ENCODE measurements at places on chromosomes 11 and 22.

- peak; percentile 80 for DNase-seq
Observed at GRCh38 chr11:59197991-59198390, 14.7 kb downstream of the MPEG1 start.

DNA sequence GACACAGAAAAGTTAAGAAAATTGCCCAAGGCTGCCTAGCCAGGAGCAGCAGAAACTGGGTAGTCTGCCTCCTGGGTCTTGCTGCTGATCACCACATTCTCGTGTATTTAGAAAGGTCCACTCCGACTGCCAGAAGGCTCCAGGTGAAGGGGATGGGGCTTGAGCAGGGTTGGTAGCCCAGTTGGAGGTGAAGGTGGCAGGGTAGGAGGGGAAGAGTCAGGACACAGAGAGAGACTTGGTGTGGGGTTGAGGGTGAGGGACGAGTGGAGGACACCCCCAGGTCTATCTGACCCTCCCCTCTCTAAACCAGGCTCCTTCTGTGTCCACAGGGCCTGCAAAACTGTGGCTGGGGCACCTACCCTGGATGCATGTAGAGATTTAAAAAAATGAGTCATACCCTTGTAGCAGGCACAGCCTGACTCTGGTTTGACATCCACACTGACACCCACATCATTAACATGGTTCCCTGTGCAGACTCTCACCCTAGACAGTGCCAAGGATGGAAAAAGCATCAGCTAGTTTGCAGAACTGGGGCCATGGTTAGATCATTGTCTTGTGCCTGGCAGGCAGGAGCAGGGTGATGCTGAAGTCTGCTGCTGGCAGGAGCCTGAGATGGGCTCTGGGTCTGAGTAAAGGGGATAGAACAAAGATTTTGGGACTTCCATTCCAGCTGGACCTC is 273.2 kb downstream of the TENM4 start:
- no peak for DNase-seq

DNA sequence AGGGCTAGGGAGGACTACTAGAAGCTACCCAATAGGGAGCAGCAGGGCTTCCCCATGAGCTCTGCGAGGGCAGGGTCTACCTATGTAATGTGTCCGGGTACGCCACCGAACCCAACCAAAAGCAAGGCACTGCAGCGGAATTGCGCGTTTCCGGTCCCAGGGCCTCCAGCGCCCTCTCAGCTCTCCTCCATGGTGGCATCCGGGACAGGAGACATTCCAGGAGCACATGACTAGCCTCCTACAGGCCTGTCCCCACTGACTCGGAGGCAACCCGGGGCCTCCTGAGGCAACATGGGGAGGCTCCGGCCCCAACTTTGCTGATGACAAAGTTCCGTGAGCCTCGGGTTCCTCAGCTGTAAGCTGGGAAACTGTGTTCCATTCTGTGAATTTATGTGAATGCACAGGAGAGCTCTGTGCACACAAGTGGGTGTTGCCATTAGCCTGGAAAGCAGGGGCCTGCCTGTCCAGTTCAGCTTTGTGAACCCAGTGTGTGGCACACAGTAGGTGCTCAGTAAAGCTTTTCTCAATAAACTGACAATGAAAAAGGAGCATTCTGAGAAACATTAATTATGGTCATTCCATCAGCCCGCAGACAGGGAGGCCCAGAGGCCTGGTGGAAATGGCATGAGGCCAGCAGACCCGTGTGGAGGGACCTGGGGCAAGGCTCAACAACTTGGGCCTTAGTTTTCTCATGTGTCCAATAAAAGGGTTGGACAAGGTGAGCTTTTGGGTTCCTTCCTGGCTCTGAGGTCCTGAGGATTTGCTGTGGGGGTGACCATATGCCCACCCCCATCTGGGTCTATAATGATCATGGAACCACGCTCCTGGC is 50.3 kb downstream of the CHRDL2 start:
- DNase-seq: peak; percentile 19

DNA sequence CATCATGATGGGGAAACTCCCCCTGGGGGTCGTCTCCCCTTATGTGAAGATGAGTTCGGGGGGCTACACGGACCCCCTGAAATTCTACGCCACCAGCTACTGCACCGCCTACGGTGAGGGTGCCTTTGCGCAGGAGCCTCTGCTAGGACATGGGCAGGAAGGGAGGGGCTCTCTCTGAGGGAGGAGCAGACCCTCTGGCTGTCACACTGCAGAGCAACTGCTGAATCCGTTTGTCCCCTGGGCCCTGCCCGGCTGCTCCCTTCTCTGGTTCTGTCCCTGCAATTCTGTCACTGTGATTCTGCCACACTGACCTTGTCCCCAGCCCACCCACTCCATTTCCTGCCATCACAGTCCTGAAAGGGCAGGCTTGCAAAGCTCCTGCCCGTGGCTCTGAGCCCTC is 26.7 kb upstream of the LRRC10B start:
- no peak for DNase-seq

DNA sequence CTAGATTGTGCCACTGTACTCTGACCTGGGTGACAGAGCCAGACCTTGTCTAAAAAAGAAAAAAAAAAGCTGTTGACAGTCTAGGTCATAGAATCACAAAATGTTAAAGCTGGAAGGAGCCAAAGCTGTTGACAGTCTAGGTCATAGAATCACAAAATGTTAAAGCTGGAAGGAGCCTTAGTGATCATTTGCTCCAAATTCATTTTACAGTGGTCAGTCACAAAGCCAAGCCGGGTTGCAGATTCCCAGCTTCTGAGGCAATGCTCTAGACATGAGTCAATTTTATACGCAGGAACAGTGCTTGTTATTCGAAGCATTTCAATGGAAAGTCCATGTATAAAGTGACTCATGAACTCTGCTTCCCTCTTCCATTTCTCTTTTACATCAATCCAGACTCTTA is 47.4 kb downstream of the SYT13 start:
- no peak for DNase-seq

DNA sequence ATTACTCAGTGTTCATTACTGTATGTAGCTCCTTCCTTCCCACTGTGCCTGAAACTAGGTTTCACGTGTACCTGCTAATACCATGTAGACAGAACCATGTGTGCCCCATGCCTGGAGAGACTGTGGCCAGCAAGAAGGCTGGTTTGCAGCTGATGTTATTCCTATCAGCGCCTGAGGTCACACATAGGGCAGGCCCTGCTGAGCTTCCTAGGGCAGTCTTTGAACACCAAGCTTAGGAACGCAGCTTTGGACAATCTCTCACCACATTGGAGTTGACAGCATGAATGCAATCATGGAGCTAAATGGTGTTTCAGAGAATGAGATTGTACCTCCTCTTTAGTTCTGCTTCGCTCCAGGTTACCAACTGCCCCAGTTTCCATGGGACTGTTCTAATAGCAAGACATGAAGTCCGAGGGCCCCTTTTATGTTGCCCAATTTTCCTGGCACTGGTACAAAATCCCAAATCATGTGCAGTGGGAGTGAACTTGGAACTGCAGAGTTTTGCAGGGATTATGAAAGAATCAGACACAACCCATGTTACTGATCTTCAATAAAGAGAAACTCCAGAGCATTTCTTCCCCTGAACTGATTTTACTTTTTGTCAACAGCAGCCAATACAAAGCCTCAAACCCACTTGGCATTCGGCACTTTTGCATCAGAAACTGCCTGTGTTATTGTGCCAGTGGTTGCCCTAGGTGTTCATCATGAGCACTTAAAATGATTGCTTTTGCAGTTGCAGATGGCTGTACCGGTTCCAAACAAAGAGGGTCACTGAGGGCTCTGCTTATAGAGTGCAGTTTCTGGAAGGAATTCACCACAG is 154.2 kb upstream of the TTC12 start:
- DNase-seq: no peak

GRCh38 chr11:36118084-36118483 is 171.1 kb downstream of the COMMD9 start:
- no peak for DNase-seq

- DNase-seq: no peak
Observed at GRCh38 chr11:134780486-134781147, 368.6 kb upstream of the B3GAT1 start.

DNA sequence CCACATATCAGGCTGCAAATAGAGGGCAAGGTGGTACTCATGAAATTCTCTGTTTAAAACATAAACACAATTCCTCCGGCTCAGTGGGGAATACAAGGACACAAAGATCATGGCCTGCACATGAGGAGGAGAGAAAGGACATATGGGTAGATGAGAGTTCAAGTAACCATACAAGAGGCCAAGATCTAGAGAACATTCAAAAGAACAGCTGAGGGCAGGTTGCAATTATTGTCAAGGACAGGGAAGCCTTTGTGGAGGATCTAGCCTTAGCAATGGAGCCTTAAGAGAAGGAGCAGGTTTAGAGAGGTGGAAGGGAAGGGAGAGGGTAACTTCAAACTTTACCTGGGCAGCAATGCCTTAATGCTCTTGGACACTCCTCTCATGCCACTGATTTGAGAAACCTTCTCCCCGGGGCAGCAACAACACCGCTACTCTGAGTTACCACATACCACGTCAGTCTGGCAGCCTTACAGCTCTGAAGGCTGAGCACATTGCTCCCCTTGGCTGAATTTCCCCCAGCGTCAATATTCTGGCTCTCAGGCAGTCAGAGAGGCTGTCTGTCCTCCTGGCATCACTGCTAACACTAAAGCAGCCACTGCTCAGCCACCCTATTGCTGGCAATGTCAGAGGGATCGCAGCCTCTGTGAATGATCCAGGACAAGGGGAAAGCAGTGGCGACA is 55.5 kb downstream of the CLPB start:
- DNase-seq: peak; percentile 76

- no peak for DNase-seq
Observed at GRCh38 chr22:24523873-24524272, 28.7 kb downstream of the UPB1 start.

GRCh38 chr11:424232-424631 is 9.4 kb upstream of the SIGIRR start:
- DNase-seq: no peak

- no peak for DNase-seq
Observed at GRCh38 chr22:44266796-44267760, 45.7 kb downstream of the SHISAL1 start.

DNA sequence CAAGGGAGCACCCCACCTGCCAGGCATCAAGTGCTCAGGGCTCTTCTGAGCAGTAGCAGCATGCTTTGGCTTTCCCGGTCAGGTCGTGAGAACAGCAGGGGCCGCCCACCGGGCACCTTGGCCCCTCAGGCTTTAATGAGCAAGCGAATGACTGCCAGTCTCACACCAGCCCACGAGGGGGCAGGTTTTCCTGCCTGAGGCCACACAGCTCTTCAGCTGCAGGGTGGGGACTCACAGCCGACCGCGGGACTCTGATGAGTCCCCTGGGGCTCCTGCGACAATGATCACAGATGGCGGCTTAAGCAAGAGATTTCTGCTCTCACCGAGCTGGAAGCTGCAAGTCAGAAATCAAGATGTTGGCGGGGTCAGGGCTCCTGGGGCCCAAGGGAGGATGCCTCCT is 14.3 kb upstream of the FGF19 start:
- DNase-seq: no peak

DNA sequence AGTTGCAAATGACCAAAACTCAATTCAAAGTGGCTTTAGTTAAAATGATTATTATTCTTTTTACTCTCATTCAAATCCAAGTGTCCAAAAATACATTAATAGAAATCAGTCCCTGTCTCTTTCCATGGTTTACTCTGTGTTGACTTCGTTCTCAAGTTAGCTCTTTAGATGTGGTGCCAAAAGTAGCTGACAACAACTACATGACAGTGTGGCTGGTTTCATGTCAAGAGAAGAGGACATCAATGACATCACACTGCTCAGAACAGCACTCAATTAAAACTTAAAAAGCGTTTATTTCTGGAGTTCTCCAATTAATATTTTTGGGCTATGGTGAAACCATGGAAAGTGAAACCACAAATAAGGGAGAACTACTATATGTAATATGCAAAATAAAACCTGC is 1746.9 kb downstream of the LRRC4C start:
- no peak for DNase-seq

- DNase-seq: no peak
Observed at GRCh38 chr11:117538263-117539135, 210.8 kb downstream of the CEP164 start.

DNA sequence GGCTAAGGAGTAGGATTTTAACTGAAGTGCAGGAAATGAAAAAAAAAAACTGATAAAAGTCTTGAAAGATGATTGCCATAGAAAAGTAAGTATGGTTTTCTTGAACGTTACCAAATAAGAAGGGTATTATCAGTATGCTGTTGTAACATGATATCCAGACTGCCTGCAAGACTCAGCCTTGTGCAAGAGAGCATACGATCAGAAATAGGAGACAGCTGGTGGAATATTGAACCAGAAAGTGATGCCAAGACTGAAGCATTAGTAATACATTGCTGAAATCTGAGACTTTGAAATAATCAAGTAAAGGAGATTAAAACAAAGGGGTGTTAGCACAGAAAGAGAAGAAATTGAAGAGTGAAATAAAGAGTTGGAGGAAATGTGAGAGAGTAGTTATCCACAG is 452.7 kb upstream of the CNTN5 start:
- DNase-seq: no peak

DNA sequence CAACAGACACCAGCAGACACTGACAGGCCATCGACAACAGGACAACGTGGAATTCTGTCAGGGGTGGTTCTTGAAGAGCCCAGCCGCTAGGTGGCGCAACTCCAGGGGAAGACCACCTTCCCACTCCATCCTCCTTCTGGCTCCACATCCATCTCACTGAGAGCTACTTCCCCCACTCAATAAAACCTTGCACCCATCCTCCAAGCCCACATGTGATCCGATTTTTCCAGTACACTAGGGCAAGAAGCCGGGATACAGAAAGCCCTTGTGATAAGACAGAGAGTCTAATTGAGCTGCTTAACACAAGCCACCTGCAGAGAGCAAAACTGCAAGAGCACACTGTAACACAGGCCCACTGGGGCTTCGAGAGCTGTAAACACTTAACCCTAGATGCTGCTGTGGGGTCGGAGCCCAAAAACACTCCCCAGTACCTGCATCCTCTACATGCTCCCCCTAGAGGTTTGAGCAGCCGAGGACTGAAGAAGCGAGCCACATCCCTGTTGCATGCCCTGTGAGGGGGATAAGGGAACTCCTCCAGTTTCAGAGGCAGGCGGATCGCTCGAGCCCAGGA is 11.5 kb upstream of the RAB39A start:
- DNase-seq: no peak

DNA sequence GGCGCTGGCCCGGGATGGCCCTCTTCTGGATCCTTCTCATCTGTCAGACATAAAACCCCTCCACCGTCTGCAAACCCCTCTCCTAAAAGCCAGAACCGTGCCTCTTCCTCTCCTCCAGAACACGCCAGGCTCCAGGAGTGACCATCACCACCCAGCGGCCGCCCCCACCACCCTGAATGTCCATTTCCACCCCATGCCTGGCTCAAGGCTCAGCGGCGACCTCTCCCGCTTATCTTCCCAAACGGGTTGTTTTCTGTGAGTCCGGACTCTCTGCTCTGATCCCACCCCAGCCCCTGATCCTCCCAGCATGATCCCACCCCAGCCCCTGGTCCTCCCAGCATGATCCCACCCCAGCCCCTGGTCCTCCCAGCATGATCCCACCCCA is 37.6 kb downstream of the CELSR1 start:
- DNase-seq: no peak

- DNase-seq: peak; percentile 58
Observed at GRCh38 chr11:69166218-69167115, 10.7 kb downstream of the SMIM38 start.

DNA sequence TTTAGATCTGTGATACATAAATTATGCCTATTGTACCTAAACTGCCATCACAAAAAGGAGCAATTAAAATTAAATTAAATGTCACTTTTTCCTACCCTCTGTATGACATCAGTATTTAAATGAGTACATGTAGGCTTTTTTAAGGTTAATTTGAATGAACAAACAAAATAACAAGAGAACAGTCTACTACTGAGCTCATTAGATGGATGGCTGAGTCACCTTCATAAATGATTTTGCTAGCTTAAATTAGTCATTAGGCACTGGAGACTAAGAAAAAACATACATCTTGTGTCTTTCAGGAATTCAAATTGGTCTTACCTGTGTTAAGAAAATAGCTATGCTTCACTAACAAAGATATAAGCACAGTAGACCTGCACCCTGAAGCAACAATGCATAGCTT is 153.6 kb downstream of the RCN1 start:
- DNase-seq: no peak
